ENCODE measurements at places on chromosomes 12 and 14.

DNA sequence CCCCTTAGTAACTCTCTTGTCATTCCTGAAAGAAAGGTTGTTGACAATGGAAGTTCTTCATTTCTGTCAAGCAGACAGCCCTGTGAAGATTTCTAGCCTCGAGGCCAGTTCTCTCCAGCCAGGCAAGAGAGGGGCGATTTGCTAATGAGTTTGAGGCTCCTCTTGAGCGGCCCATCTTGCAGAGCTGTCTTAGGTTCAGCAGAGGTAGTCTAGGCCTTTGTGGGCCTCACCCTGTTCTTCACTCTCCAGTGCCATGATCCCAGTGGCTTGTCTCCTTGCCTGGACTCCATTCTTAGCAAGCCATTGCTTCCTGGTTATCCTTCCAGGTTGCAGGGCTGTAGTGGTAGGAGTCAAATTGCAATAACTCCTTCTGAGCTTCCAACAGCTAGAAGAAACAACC lies 9.7 kb downstream of the TPH2 start:
- no peak for DNase-seq

DNA sequence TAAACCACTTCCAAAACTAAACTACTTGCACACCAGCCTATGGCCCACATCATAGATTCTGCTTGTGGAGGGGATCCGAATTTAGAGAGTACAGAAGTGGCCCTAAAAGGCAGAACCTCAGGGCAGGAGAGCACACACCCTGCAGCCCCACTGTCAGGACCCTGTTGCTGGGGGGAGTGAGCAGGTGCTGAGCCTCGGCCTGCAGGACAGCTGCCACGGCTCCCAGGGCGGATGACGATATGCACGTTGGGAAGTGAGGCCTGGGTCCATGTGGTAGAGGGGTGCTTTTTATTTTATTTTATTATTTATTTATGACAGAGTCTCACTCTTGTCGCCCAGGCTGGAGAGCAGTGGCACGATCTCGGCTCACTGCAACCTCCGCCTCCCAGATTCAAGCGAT lies 73.5 kb downstream of the TNFAIP2 start:
- no peak for DNase-seq

DNA sequence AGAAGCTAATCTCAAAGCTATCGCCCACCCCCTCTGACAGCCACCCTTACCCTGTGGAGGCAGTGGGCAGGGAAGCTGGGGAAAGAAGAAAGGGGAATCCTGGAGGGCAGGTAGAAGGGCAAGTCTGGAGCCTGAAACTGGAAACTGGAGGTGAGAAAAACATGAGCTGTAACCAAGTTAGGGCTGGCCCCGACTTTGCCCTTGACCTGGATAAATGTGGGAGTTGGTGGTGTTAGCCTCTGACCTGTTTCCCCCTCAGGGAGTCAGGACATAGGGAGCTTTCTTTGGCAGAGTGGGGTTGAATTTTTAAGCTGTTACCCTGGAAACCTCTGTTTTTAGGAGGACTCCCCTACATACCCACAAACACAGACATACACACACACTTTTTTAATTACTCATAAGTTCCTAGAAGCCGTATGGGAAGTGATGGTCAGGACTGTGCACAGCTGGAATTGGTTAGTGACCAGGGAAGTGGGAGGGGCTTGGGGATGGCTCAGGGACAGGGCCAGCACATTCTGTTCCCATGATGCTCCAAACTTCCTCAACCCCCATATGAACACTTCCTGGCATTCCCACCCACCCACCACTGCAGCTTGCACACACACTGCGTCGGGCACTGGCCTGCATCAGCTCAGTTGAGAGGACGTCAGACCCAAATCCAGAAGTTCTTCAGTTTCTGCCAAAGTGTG lies 5.0 kb upstream of the MMP19 start:
- no peak for DNase-seq

DNA sequence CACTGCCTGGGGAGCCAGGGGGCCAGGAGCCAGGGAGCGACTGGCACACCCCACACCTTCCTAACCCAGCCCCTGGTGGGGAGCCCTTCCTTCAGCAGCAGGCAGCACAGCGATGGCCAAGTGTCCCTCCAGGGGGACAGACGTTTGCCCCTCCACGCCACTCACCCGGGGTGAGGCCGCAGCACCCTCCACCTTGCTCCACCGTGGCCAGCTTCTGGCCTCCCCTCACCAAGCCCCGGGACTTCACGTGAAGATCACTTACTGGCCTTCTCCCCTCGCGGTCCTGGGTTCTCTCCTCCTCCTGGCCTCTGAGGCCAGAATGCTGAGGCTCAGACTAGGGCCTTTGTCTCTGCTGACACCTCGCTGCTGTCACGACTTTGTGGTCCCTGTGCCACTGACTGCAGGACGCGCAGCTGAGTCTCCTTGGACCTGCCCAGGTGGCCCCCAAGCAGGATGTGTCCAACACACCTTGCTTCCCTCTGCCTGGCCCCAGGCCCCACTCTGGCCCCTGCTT lies 3.5 kb upstream of the ASPG start:
- no peak for DNase-seq

DNA sequence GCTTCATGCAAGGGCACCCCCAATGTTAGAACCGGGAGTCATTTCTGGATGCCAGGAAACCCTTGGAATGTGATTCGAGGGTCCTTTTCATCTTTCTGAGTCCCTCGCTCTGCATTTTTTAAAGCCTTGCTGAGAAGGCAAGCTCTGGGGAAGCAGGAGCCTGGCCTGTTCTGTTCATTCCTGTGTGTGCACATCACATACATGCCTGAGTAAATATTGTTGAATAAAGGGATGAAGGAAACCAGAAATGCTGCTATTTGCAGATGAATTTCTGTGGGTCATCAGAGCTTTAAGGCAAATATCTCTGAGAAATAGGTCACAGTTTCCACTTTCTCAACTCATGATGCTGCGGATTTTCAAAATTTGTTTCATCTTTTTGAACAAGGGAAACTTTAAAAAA lies 170.1 kb downstream of the PAH start:
- no peak for DNase-seq

DNA sequence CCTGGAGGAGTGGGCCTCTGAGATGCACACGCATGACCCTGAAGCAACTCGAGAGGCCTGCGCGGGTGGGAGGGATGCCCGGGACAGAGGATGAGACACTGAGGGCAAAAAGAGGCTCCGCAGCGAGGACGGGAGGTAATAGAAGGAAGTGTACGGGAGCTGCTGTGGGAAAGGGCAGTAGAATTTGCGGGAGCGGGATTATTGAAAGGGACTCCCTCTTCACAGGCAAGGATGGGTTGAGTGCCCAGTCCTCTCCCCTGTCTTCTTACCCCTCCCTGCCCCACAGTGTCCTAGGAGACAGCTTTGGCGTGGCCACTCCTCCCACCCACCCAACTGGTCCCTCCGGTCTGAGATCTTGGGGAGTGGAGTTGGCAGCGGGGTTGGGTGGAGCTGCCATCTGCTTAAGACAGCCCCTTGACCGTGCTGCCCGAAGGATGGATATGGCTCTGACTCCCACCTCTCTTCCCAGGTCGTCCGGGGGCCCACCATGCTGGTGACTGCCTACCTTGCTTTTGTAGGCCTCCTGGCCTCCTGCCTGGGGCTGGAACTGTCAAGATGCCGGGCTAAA lies 15.7 kb upstream of the ESPL1 start:
- DNase-seq = no peak

DNA sequence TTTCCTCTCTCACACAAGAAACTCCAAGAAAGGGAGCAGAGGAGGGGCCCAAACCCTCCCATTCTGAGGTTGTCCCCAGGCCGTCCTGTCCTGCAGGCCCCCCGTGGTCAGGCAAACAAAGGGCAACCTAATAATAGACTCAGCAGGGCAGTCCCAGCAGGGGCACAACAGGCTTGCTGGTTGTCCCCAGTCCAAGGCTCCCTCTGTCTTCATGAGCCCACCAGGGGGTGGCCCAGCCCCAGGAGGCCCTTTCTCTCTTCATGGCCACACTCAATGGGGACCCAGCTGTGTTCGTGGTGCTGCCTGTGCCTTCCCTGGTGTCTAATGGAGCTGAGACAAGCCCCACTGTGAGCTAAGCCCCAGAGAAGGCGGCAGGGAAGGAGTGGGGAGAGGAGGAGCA lies 359.9 kb downstream of the ADGRD1 start:
- no peak for DNase-seq

DNA sequence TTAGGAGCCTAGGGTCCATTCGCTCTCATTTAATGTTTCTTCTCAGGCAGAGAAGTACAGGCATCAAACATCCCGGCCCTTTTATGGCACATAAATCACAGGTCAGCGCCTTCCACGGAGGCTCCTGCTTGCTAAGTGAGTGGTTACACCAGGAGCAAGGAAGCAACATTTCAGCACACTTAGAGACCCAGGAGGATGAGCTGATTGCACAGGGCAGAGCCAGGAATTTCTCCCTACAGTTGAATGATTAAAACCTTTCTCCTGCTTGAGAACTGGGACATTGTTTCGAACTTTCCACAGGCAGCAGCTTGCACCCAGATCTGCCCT lies 233.4 kb downstream of the SPTSSA start:
- DNase-seq = no peak

DNA sequence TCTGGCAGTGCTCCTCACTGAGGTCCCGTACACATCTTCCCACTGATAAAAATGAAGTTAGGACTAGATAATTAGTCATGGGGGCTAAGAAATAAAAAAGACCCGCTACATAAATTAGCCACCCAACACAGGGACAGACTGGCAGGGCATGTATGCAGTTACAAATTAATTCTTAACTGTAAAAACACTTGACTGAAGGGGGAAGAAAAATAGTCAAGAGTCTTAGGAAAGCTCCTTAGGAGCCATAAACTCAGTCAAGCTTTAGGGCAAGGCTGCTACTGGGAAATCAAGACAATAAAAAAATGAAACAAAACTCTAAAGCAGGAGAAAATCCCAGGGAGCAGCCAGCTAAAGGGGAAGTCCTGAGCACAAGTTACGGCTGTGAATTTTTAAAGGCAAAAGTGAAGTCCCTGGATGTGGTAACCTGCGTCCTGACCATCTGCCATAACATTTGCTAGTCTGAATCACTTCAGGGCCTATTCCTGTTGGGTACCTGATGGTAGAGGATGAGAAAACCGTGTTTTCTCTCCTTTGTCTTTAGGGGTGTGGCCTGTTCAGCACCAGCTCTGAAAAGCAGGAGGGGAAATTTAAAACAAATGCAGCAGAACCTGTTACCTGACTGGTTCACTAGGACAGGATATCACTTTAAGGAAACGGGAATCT lies 7.5 kb upstream of the NPFF start:
- no peak for DNase-seq

- no peak for DNase-seq
Observed at GRCh38 chr12:88951860-88952561, 371.7 kb upstream of the KITLG start.

GRCh38 chr14:24891987-24892496 lies 157.9 kb downstream of the STXBP6 start:
- DNase-seq = no peak

GRCh38 chr14:39228509-39229221 lies 5.0 kb upstream of the MIA2 start:
- peak; percentile 72 for DNase-seq

- no peak for DNase-seq
Observed at GRCh38 chr12:112087055-112087850, 21.3 kb downstream of the NAA25 start.

- no peak for DNase-seq
Observed at GRCh38 chr14:53331247-53331646, 178.1 kb upstream of the DDHD1 start.

DNA sequence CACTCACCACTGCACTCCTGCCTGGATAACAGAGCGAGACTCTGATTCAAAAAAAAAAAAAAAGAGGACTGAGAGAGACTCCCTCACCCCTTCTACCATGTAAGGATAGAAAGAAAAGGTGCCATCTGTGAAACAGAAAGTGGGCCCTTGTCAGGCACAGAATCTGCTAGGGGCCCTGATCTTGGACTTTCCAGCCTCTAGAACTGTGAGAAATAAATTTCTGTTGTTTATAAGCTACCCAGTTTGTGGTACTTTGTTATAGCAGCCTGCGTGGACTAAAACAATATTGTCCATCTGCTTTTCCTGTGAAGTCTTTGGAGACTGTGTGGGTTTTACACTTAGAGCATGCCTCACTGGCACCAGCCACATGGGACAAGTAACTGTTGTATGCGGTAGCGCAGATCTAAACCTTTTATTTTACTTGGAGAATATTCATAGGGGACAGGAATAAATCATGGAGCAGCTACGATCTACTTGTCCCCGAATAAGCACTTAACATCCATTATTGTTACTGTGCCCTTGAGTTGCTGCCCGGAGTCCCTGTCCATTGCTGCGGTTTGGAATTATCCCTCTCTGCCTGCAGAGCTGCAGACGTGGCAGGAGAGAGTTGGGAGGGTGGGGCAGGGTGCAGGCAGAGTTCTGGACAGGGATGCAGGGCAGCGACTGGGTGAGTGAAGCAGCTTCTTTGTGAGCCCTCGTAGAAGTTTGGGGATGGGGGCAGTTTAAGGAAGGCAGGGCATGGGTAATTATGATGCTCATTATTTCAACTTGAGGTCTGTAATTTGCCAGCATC lies 52.4 kb upstream of the STON2 start:
- no peak for DNase-seq

GRCh38 chr12:11171969-11172675 lies 1.1 kb downstream of the SMIM10L1 start:
- no peak for DNase-seq

- DNase-seq = peak; percentile 3
Observed at GRCh38 chr12:5923751-5924150, 21.3 kb downstream of the ANO2 start.

DNA sequence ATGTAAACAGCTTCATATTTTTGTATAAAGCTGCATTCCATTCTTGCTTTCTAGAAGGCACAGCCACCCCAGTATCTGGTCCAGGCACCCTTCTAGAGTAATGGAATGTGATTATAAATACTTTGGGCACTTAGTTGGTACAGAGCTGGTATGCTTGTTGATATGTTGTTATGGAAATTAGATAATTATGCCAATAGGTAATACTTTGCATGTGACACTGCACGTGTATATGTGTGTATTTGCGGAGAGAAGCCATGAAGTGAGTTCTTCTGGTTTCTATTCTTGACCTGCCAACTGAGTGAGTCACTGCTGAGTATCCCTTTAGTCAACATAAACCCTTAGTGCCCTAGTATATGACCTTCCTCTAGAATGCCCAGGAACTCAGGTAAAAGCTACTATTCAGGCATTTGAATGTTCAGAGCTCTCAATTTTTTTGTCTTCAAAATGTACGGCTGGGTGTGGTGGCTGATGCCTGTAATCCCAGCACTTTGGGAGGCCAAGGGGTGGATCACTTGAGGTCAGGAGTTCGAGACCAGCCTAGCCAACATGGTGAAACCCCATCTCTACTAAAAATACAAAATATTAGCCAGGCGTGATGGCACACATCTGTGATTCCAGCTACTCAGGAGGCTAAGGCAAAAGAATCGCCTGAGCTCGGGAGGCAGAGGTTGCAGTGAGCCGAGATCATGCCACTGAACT lies 6.2 kb upstream of the TCP11L2 start:
- no peak for DNase-seq

- DNase-seq = no peak
Observed at GRCh38 chr14:29554335-29554734, 373.3 kb downstream of the PRKD1 start.
